AG04449 (cell line): ENCODE measurements at places on chromosomes 7 and 10.

DNA sequence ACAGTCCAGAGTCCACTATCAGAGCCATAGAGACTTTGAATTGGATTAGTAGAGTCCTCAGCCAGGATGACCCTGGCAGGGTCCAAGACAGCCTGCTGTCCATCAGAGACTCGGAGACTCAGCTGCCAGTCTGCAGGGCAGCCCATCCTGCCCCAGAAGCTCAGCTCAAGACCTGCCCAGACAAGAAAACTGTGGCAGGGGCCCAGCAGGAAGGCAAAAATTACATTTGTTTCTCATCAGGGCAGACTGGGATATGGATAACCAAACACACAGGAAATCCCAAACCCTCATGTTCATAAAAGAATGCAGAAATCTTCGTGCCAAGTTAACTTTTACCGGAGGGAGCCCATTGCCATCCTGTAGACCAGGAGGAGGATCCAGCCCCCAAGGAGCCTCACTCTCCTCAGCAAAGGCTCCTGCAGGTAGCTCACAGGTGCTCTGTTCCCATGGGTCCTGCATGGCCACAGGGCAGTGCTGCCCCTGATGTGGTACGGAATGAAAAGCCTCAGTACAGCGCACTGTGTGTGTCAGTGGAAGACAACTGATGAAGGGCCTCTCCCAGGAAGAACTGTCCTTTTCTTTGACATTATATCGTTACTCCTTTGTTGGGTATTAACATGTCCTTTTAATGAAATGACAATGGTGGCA lies 222.2 kb downstream of the KCNMA1 start:
- no peak for DNase-seq

- DNase-seq, result peak; percentile 70
Observed at GRCh38 chr7:78301407-78301806, 502.8 kb downstream of the PHTF2 start.

DNA sequence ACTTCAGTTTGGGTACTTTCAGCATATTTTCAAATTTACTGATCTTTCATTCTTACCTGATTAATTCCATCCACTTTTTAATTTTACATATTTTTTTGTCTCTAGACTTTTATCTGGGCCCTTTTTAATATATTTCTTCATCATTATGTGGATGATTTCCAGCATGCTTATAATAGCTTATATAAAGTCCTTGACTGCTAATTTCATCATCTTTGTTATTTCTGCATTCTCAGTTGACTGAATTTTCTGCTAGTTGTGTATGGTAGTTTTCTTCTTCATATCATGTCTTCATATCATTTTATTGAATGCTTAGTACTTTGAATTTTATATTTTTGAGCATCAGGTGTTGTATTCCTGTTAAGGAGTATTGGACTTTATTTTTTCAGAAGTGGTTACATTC lies 39.6 kb downstream of the STAM start:
- DNase-seq, result no peak

DNA sequence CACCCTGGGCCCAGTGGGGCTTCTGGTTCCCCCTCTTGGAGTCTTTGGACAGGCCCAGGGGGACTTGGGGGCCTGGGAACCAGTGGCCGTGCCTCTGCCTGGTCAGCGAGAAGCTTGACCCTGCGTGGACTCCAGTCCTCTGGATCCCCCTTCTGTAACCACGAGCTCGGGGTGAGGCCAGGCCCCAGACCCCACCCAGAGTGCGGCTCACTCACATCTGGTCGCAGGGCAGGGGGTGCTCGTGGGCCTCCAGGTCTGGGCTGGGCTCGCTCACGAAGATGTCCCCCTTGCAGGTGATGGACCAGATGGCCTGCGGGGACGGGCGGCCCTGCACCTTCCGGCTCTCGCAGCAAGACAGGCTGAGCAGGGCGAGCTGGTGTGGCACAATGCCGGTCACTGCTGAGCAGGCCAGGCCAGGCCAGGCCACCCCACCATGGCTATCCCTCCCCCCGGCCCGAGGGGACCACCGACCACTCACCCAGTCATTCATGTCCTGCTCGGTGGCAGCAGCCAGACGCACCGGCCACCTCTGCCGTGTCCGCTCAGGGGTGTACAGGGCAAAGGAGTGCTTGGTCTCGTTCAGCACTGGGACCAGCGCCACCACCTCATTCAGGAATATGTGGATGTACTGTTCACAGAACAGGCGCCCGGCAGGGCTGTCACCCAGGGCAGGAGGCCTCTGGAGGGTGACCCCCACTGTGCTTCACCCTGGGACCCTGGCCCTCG lies 19.7 kb downstream of the BHLHA15 start:
- DNase-seq, result no peak

DNA sequence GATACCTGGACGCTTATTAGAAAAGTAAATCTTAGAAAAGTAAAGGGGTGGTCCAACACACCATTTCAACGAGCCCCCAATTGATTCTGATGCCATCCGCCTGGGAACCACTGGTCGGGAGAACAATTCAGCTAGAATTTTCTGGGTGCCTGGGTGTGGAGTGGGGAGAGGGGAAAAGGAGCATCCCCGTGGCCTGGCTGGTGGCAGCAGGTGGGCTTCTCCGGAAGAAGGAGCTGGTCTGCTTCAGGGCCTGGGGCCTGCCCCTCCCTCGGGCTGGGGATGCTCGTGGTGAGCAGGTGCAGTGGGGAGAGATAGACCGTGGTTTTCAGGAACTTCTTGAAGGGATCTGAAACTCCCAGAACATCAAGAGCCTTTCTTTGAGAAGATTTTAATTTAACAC lies 39.9 kb upstream of the DUSP5 start:
- no peak for DNase-seq

- DNase-seq, result no peak
Observed at GRCh38 chr10:33234831-33235237, 99.6 kb downstream of the NRP1 start.
